ENCODE measurements at places on chromosomes 4 and X.
A peak's percentile ranks its signal among the peaks of the same experiment; 100 is the strongest.

- DNase-seq: no peak
Measured at GRCh38 chr4:26360864-26361263, 40.0 kb downstream of the RBPJ start.

- no peak for DNase-seq
Measured at GRCh38 chr4:165788686-165789463, 84.2 kb upstream of the TLL1 start.

DNA sequence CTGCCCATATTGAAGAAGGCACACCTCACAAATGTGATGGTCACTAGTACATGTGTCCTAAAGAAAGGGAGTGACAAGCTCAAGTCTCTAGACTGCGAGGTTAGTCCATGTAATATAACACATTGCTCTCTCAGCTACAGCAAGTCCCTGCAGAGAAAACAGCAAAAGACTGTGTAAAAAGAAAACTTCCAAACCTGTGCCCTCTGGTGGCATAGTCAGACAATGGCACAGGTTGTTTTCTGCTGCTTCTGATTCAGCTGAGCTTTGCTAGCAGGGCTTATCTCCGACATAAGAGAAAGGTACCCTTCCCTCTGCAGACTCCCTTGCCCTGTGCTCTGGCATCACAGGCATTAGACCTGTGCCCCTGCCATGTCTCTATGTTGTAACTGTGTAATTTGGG, 1.4 kb upstream of the SERPINA7 start:
- no peak for DNase-seq

- DNase-seq: no peak
Measured at GRCh38 chr4:145934434-145935047, 4.1 kb downstream of the ZNF827 start.

DNA sequence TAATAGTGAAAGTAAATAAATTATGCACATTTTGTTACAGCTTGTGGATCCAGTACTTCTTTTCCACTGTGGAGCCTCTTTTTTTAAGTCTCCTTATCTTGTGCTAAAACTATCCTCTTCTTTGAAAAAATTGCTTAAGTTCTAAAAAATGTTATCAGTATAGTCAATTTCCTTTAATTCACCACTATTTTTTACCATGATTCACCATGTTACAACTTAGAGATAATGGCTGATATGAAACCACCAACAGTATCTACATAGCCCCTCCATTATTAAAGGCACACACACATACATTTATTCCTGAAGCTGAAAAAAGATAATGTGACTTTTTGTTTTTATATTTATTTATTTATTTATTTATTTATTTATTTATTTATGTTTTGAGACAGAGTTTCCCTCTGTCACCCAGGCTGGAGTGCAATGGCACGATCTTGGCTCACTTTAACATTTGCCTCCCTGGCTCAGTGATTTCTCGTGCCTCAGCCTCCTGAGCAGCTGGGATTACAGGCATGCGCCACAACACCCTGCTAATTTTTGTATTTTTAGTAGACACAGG, 243.2 kb downstream of the SPOCK3 start:
- no peak for DNase-seq

DNA sequence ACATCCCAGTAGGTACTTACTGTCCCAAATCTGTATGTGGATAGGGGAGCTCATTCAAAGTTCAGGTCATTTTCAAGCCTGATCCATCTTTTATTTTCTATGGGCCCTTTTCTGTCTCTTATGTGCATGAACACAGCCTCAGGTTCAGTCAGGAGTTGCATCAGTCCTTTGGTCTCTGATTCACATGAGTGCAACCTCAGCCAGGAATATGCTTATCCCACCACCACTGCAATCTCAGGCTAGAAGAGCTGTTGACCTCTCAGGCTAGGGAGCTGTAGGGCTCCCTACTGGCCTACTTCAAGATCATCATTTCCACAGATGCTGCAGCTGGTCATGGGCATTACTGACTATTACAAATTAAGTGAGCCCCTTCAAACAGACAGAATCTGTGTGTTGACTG, 27.2 kb downstream of the AASDH start:
- no peak for DNase-seq

DNA sequence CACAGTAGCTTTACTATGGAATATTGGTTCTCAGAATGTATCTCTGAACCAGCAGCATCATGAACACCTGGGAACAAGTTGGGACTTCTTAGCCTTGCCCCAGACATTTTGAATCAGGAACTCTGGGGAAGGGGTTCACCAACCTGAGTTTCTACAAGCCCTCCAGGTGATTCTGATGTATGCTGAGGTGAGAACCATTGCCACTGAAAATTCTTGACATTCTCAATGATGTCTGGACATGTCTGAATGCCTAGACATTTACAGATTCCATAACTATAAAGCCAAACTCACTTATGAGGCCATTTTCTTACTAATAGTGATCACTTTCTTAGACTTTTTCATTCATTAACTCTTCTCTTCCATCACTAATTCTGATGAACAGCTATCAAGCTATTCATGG, 389.4 kb upstream of the FTHL17 start:
- DNase-seq: no peak

DNA sequence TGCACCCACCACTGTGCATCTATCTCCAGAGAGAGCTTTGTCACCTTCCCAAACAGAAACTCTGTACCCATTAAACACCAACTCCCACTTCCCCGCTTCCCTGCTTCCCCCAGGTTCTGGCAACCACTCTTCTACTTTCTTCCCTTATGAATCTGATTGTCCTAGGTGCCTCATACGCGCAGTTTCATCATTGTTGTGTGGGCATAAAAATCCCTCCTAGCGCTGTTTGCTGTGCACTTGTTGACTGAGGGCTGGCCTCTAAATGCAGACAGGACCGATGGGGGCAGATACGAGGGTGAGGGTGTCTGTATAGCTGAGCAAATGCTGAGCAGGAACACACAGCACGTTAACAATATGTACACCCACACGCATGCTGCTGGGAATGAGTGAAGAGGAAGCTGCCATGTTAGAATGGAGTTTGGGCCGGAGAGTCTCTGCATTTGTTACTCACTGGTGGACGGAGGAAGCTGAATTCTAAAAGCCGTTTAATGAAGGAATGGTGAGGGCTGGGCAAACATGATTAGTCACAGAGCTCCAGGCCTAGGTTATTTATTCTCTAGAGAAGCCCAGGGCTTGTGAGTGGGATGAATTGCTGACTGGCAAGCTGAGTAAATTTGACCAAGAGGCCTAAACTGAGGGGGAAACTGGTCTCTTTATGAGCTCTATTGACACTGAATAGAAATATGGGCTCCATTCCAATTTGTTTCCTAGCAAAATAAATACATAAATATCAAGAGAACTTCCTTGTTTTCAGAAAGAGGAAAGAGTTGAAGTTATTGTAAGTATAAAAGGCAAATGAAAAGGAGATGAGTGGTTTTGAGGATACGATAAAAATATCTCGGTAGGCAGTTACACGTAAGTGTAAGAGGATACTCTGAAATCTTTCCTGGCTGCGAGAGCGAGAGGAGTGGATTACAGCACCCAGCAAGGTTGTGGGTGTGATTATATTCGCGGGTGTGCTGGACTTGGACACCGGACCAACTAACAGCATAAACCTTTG, 95.9 kb upstream of the RPS6KA3 start:
- DNase-seq: no peak

DNA sequence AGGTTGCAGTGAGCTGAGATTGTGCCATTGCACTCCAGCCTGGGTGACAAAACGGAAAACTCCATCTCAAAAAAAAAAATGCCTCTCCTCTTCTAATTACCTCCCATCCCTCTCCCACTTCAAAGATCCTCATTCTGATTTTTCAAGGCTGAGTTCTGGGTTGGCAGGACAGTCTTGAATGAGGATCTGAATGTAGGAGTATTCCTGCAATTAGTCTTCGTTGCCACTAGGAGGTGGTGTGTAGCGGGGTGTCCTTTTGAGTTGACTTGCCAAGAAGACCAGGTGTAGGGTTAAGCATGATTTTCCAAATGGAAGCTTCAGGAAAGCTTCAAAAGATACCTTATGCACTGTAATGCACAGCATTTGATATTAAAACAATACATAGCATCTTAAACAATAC, 169.9 kb downstream of the ASMT start:
- no peak for DNase-seq

DNA sequence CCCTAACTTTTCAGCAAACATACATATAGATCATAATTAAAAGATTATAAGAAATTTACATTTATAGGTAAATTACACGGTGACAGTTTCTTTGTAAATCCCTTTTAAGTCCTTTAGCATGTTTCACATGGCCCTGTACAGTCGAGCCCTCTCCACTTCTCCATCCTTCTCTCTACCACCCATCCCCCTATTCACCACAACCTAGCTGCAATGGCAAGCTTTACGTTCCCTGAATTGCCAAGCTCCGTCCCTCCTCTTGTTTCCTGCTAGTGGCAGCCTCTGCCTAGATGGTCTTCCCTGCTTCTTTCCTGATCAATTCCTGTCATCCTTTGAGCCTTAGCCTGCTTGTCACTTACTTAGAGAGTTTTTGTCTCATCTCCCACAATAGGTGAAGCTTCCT, 116.2 kb downstream of the TMA16 start:
- DNase-seq: no peak

DNA sequence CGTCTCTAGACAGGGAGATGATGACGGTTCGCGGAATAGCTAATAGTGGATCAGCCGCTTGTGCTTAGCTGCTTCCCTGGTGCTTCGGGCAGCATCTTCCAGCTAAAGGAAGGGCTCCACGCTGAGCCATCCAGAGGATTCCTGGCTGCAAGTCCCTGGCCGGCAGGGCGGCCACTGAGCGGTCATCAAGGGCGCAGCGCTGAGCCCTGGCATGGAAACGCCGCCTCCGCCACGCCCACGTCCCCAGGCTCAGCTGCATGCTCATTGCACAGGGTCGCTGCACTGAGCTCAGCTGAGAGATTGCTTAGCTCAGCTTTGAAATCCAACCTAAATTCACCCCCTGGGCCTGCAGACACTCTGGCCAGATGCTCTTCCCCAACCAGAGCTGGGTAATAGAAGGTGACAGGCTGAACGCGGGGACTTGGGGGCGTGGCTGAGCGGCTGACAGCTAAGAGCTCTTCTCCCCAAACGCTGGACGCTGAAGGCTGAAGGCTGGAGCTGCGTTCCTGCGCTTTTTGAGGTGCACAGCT, 118.2 kb upstream of the KIT start:
- DNase-seq: no peak

DNA sequence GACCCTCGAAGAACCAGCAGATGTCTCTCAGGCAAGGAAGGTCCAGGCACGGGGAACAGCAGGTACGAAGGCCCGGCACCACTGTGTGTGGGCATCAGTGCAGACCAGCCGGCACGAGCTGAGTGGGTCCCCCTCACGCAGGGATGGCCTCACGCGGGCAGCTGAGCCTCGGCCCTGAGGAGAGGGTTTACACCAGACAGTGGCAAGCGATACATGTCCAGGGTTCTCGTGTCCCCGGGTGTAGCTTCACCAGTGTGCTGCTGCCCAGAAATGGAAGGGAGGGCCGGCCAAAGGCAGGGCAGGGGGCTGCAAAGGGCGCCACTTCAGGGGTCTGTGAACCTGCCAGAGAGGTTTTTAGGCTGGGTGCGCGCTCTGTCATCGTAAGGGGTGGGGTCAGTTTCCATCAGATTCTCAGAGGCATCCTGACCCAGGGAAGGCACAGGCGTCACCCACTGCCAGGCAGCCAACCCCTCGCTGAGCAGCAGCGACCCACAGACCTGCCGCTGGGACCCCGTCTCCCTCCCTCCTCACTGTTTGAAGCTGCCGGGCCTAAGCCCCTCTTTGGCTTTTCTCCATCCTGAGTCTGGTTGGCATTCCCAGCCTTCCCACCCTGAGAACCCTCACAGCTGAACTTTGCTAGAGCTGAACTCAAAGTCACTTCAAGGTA, 107.0 kb downstream of the CPZ start:
- DNase-seq: no peak

DNA sequence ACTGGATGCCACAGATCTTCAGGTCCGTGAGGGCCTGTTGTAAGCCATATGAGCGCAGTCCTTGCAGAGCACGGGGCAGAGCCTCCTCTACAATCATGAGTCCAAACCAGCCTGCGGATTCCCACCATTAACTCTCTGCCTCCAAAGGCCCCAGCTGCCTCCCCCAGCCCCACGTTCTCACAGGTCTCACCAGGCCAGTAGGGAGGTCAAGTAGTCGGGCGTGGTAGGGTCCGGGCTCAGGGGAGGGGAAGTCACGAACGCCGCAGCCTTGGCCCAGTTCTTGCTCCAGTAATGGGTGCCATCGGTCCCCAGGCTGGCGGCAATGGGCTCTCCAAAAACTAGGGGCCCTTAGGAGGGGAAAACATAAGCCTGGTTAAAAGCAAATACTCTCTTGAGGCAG, 53.6 kb downstream of the CRMP1 start:
- no peak for DNase-seq

- DNase-seq: no peak
Measured at GRCh38 chr4:17109126-17109525, 210.7 kb upstream of the LDB2 start.

- no peak for DNase-seq
Measured at GRCh38 chr4:107083-107443, 17.2 kb upstream of the ZNF718 start.

- no peak for DNase-seq
Measured at GRCh38 chr4:65453398-65453797, 216.9 kb downstream of the EPHA5 start.

- no peak for DNase-seq
Measured at GRCh38 chr4:26804925-26805324, 55.7 kb upstream of the STIM2 start.

GRCh38 chr4:3307060-3307459, 14.2 kb downstream of the RGS12 start:
- DNase-seq: no peak

GRCh38 chr4:121594796-121595526, 101.8 kb downstream of the ANXA5 start:
- DNase-seq: no peak

GRCh38 chr4:56786955-56787354, 34.5 kb downstream of the SPINK2 start:
- no peak for DNase-seq

GRCh38 chr4:158850800-158851644, 82.2 kb downstream of the FNIP2 start:
- peak; percentile 28 for DNase-seq

DNA sequence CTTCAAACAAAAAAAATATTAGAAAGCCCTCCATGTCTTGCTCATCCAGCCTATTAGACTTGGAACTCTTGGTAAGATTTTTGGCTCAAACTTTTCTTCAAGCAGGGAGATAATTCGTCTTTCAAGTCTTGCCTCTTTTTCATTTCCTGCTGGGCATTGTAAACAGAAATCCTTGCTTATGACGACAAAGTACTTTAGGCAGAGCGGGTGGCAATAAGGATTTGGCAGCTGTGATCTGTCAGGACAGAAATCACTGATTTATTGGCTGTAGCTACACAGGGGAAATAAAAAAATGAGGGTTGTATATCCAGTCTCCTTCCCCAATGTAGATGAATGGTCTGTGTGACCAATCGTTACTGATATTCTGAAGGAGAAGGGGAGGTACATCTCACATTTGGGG, 121.6 kb downstream of the SLC4A4 start:
- no peak for DNase-seq
